ENCODE measurements at places on chromosomes 5 and 9.

GRCh38 chr9:108857572-108857971 lies 1.8 kb upstream of the ACTL7B start:
- no peak for DNase-seq

GRCh38 chr5:34007201-34007620 lies 639 bp downstream of the AMACR start:
- no peak for DNase-seq

DNA sequence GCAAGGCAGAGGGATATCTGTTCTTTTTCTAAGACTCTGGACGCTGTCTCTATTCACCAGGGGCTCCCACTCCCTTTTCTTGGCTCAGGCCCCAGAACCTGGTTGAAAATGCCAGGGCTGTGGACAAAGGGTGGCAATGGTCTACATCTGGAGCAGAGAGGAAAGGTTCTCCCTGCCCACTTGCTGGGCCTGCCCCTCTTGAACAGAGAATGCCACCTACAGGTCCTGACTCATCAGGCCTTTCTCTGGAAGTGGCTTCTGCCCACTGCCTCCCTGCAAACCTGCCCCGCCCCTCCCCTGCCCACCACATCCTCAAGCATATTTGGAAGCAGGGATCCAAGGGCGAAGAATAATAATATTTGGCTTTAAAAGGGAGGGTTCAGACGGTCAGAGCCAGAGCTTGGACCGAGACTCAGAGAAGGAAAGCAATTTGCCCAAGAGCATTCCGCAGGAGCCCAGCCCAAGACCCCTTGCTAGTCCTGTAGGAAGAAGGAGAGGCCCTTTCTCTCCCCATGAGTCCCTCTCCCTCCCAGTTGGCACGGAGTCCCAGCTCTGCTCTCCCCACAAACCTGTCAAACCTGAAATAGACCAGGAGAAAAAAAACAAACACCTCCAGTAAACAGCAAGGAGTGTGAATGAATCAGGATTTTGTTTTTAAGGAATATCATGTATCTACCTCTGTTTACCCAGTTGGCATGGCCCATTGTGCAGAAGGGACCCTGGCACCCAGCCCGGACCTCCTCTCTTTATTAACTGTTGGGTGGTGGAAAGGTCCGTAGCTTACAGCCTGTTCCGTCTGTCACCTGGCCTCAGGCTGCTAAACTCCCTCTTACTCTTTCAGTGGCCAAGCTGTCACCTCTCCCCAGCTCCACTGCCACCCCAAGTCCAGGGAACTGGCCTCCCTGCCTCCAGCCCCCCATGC lies 37.7 kb upstream of the STXBP1 start:
- peak; percentile 86 for DNase-seq

- DNase-seq = no peak
Measured at GRCh38 chr5:116281309-116281708, 196.5 kb downstream of the COMMD10 start.

DNA sequence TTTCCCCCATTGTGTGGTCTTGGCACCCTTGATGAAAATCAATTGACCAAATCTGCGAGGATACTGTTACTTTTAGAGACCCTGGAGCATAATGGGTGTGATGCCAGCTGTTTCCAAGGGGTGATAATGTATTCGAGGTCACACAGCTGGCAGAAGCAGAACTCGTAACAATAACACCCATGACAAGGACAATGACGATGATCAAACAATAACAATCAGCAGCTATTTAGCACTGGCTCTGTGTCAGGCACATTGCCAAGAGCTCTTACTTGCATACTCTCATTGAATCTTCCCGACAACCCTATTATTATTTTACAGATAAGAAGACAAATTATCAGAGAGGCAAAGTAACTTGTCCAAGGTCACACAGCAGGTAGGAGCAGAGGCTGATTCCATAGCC lies 223.7 kb upstream of the MSX2 start:
- DNase-seq = no peak

- DNase-seq = no peak
Measured at GRCh38 chr9:134570711-134571325, 70.8 kb upstream of the COL5A1 start.

- no peak for DNase-seq
Measured at GRCh38 chr5:169185626-169186025, 115.3 kb downstream of the SLIT3 start.

- DNase-seq = peak; percentile 39
Measured at GRCh38 chr5:1723476-1723875, 76.2 kb downstream of the MRPL36 start.

DNA sequence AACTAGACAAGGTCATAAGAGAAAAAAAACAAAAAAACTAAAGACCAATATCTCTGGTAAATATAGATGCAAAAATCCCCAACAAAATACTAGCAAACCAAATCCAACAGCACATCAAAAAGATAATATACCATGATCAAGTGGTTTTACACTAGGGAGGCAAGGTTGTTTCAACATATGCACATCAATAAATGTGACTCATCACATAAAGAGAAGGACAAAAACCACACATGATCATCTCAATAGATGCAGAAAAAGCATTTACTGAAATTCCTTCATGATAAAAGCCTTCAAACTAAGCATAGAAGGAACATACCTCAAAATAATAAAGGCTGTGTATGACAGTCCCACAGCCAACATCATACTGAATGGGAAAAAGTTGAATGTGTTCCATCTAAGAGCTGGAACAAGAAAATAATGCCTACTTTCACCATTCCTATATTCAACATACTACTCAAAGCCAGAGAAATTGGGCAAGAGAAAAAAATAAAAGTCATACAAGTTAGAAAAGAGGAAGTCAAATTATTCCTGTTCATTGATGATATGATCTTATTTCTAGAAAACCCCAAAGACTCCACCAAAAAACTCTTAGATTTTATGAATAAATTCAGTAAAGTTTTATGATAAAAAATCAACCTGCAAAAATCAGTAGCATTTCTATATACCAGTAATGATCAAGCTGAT lies 72.2 kb upstream of the FAM169A start:
- DNase-seq = no peak

GRCh38 chr5:40436535-40437237 lies 243.0 kb upstream of the PTGER4 start:
- no peak for DNase-seq

GRCh38 chr5:172906888-172907287 lies 52.3 kb upstream of the RPL26L1 start:
- no peak for DNase-seq

DNA sequence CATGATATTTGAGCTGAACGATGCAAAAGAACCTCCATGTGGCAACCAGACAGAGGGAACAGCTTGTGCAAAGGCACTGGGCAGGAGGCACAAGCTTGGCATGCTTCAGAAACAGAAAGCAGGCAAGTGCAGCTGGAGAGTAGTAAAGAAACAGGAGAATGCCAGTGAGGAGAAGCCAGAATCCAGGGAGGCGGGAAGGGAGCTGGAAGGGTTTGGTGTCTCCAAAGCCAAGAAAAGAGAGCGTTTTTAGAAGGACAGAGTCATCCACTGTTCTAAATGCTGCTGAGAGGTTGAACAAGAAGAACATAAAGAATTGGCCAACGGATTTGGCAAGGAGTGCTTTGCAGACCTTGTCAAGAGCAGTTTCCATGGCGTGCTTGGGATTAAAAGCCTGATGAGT lies 124.7 kb downstream of the TLE1 start:
- no peak for DNase-seq

DNA sequence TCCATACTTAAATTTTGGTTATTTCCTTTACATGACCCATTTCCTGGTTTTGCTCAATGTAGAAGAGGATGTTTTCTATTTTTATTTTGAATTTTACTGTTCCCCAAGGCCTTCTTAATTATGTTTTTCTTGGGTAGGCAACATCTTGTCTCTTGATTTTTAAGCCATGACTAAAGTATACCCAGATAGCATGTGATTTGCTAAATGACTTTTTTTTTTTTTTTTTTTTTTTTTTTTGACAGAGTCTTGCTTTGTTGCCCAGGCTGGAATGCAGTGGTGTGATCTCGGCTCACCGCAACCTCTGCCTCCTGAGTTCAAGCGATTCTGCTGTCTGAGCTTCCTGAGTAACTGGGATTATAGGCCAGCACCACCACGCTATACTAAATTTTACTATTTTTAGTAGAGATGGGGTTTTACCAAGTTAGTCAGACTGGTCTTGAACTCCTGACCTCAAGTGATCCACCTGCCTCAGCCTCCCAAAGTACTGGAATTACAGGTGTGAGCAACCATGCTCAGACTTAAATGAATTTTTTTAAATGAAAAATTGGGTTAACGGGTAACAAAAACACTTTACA lies 198.6 kb upstream of the DAB2 start:
- no peak for DNase-seq

DNA sequence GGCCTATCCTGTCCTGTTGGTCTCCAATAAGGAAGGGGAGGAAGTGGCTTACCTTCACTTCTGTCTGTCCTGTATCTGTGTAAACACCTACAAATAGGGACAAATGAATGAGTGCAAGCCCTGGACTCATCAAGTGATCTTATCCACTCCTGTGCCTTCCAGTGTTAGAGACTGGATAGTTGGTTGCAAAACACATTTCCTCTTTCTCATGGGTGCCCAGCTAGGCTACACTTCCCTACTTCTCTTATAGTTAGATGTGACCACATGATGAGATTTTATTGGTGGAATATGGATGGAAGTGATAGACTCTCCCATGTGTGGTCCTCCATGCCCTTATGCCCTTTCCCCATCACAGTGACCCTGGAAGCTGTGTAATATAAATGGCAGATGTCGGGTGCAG lies 16.9 kb upstream of the PFDN1 start:
- DNase-seq = no peak

DNA sequence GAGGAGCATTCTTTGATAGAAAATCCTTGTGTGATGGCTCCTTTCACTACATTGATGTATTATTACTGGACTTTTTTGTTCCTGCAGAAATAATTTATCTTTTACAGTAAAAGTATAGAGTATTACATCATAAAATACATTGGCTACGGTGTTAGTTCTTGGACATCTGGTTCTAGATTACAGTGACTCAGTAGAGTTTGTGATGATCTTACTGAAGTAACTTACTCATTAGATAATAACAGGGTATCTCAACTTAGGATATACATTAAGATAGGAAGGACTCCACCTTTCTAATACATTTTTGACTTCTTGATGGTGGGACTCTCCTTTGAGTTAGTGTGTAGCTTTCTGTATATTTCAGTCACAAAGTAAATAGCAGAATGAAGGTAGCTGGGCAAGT lies 59.1 kb downstream of the ZNF462 start:
- no peak for DNase-seq

DNA sequence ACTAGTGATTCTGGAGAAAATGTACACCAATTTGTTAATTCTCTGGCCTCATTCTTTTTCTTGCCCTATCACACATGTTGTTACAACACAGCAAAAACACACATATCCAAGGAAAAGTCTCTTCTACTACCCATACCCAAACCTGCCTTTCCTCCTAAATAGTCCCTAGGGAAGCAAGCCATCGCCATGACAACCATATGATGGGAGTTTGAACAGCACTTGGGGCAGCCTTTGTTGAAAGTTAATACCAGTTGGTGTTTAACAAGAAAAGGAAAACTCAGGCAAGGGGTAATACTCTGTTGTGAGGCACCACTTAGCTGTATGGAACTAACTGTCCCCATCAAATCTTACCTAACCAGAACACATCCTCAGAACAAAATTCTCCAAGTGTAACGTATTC lies 1.7 kb downstream of the TRPM3 start:
- DNase-seq = no peak

DNA sequence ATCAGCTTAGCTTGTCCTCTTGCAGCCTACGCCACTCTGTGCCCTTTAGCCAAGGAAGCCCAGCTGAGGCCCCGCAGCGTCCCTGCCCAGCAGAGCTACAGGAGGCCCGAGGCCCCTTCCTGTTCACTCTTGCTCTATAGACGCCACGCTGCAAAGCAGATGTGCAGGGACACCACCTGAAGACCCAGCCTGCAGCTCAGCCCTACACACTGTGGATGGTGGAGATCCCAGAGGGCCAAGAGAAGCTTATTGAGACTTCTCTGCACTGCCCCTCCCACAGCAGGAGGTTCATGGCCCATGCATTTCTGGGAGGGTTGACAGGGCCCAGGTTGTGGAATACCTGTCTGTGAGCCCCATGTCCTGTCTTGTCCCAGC lies 33.6 kb downstream of the IRF1 start:
- DNase-seq = peak; percentile 66

DNA sequence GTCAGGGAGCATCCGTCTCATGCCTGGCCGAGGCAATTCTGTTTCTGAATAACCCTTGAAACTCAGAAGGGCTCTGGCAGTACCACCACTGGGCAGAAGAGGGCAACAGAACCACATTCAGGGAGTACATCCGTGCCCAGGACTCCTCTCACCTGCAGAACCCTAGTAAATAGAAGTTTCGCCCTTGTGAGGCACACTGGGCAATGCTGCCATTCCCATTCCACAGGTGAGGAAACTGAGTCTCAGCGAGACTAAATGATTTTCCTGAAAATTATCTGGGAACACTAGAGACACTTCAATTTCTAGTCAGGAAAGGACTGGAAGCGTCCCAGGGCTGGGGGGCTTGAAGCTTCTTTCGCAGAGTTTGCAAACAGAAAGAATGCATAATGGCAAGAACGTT lies 74.7 kb downstream of the FGF1 start:
- peak; percentile 81 for DNase-seq

GRCh38 chr9:113484258-113484730 lies 20.8 kb downstream of the RGS3 start:
- no peak for DNase-seq

DNA sequence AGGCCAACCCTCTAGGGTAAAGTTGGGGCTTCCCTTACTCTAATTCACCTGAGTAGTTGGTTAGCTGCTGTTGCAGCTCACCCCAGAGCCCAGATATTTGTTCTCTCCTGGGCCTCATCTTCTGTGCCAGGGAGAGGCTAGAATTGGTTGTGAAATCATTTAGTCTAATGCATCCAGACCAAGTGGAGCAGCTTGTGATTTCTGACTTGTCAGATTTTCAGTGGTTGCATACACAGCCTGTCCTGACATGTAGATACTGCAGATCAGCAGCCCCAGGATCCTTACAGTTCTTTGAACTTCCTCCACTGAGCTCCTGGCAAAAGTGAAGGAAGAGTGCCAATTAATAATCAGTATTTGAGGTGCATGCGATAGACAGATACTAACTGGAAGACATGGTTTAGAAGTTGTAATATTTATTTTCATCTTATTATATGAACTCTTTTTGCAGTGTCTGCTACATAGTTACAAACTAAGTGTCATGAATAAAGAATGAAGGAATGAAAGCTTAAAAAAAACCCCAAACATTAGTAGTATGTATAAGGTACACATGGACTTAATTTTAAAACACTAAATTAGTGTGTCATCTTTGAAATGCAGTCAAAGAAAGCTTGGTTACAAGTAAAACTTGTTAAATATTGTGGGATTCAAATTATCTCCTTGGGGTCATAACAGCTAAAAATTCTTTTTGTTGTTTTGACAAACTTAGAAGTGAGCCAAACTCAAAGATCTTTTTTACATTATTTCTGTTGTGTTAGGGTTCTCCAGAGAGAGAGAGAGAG lies 128.5 kb downstream of the VPS13A start:
- DNase-seq = no peak

DNA sequence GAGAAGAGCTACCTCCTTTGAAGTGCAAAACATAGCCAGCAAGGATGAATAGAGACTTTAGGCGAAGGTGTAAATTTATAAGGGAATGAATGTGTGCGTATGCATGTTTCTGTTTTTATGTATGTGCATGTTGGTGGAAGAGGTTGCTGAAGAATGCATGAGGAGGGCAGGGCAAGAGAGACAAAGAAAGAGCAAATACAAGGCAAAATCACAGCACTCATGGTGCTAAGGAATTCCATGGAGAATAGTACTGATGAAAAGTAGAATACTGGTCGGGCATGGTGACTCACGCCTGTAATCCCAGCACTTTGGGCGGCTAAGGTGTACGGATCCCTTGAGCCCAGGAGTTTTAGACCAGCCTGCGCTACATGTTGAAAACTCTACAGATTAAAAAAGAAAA lies 762.1 kb upstream of the PTPRD start:
- no peak for DNase-seq

All from kidney (tissue), 22 donors.